Stimulated activated CD4-positive, alpha-beta T cell treated with anti-CD3 and anti-CD28 coated beads, Interleukin-12 subunit alpha, Interleukin-12 subunit beta, amount 100 ng/mL, for 48 hours (primary cell): ENCODE measurements at places on chromosomes 6 and 20.

DNA sequence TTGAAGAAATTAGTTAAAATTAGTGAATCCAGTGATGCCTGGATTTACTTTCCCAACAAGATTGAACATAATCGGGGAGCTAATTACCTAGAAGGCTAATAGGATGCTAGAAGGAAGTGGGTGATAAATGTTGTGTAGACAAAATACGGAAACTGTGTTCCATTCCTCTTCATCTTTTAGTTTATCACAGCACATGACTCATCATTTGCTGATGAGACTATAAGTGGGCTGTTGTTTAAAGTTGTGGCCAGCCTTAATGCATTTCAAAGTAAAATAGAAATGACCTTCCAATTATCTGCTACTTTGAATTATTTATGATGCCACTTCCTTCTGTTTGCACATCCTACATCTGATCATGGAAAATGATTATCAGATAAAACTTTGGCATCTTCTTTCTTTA is 43.4 kb downstream of the OGFRL1 start:
- DNase-seq, result no peak

GRCh38 chr20:54083459-54083858 is 13.1 kb upstream of the BCAS1 start:
- DNase-seq, result no peak

- no peak for DNase-seq
These were observed 16.9 kb upstream of the SLC22A23 start for GRCh38 chr6:3473773-3474172.

GRCh38 chr20:51643390-51643789 is 100.9 kb upstream of the NFATC2 start:
- DNase-seq, result no peak

GRCh38 chr6:170022827-170023619 is 267.9 kb downstream of the DLL1 start:
- DNase-seq, result no peak

GRCh38 chr6:73521351-73521985 is 636 bp upstream of the EEF1A1 start:
- DNase-seq, result peak; percentile 67

- no peak for DNase-seq
These were observed 659.2 kb downstream of the PRKN start for GRCh38 chr6:162068340-162068739.

GRCh38 chr6:63610944-63611343 is 24.7 kb upstream of the PHF3 start:
- no peak for DNase-seq

DNA sequence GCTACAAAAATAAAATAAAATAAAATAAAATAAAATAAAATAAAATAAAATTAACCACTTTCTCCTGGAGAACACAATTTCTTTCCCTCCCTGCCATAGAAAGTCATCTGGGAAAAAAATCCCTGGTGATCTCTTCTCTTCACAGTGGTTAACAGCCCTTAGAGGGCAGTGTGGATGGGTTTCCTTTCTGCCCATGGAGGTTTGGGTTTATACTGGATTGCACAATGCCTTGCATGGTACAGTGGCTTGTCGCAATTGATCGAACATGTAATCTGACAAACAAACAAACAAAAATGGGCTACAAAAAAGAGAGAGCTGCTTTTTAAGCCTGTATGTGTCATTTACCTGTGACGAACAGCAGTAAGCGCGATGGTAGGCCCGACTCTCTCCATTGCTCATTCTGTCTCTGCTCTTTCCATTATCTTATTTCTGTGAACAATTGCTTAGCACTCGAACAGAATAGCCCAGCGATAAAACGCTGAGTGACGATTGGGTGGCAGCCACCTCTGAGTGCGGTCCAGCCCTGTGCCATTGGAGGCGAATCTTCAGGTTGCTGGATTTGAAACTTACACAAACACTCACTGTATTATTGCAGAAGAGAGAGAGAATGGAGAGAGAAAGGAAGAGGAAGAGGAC is 166.1 kb downstream of the CD83 start:
- no peak for DNase-seq

GRCh38 chr20:32536851-32537656 is 48.1 kb downstream of the NOL4L start:
- no peak for DNase-seq

DNA sequence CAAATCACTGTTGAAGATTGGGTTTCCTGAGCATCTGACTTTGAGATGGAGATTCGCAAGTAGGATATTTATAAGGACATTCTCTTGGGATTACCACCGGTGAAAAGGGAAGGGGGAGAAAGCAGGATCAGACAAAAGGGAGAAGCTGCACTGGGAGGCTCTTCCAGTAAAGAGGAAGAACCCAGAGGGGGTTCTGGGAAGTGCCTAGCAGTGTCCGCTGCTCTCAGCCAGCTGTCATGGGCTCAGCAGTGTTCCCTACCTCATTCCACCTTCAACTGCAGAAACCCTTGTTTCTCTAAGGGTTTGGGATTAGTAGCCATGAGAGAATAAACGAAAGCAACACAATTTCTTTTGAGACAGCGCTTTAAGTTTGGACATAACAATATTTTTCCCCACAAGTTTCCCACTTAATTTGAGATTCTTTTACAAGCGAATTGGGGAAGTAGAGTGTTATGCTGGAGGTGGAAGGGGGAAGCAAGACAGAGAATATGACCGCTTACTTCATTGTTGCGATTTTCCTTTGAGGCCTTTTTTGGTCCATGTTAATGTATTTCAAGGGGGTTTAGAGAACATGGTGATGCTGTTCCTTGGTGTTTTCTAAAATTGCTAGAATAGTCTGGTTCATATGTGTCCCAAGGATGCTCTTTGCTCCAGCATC is 154.5 kb upstream of the SCGN start:
- DNase-seq, result no peak

- no peak for DNase-seq
These were observed 192.9 kb upstream of the PREP start for GRCh38 chr6:105595829-105596228.

GRCh38 chr6:21733311-21733710 is 139.8 kb downstream of the SOX4 start:
- no peak for DNase-seq

- no peak for DNase-seq
These were observed 252.2 kb upstream of the BMP2 start for GRCh38 chr20:6515261-6515660.

- no peak for DNase-seq
These were observed 253.1 kb downstream of the ADGB start for GRCh38 chr6:146851837-146852236.

- DNase-seq, result no peak
These were observed 158.2 kb upstream of the ZFP64 start for GRCh38 chr20:52349806-52350205.

GRCh38 chr20:23596579-23597250 is 9.0 kb downstream of the CST9 start:
- DNase-seq, result no peak

GRCh38 chr6:44023586-44024454 is 103.4 kb downstream of the MRPL14 start:
- no peak for DNase-seq

- DNase-seq, result no peak
These were observed 15.0 kb upstream of the PKHD1 start for GRCh38 chr6:52102405-52102804.
